ENCODE measurements at places on chromosomes 11 and 22. TPM values are rescaled to one million over a fixed set of nuclear protein-coding genes. Genes with fewer than 3 reads are reported as not detected.

Gene GGTLC2
- total RNA-seq = not detected

Gene OR8G5
- total RNA-seq = not detected

Gene LIMK2
- total RNA-seq = 33.2 TPM

DNA sequence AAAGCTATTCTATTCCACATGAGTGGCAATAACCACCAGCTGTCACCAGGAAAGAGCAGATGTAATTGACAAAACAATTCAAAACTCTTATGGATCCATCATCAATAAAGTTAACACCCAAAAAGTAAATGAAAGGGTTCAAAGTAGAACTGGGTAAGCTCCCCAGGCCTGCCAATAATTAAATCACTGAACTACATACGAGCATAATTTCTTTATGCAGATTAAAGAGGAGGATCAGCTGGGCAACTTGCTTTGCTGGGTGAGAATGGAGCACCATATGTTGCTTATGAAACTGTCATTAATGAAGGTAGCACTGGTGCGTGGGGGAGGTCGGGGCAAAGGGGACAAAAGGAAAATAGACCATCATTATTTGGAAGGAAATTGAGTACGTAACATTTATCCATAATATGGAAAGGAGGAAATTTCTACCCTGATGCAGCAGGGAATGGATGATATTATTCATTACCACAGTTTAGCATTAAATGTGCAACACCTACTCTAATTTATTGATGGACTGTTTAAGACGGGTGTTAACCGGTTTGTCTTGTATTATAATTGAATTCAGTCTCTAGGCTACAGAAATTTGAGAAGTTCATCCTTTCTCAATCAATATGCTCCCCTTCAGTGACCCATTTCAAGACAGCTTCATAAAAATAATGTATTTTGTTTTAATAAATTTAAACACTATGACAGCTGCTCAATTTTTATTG, 315.9 kb downstream of the CADM1 start:
- no peak for DNase-seq

- no peak for DNase-seq
Measured at GRCh38 chr22:49186762-49187161, 640.9 kb downstream of the BRD1 start.

DNA sequence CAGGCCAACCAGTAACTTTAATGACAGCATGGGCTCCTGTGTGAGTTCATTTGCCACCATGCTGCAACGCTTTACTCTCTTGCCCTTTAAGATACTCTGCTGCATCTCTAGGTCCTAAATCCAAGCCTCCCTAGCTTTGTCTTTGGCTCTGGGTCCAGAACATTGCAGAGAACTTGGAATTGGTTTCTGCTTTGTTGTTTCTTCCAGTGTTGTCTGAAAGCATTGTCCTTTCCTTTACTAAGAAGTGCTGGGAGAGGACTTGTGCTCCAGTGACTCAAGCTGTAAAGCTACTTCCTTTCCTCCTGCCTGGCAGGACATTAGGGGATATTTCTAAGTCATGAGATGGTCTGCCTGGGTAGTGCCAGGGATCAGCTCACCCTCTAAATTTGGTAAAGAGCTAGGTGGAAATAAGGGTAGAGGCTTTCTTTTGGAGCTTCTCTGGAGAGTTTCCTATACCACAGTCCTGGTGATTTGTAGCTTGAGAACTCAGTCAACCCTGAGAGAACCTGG, 202.5 kb upstream of the CADM1 start:
- DNase-seq = no peak

DNA sequence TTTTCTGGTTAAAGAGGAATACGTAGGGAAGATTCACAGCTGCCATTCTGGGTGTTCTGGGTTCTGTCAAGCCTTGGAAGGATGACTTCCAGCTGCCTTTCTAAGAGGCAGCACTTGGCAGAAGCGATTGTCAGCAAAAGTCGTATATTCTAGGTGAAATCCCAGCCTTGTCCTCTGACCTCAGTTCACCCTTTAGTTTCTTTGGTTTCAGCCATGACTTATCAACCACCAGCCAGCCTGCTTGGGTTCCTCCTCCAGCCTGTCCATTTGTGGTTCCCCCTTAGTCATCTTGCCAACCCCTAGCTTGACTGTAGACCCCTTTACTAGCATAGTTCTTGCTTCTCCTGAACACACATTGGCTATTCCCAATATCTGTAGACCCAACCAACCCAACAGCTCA, 102.3 kb upstream of the CD44 start:
- no peak for DNase-seq

DNA sequence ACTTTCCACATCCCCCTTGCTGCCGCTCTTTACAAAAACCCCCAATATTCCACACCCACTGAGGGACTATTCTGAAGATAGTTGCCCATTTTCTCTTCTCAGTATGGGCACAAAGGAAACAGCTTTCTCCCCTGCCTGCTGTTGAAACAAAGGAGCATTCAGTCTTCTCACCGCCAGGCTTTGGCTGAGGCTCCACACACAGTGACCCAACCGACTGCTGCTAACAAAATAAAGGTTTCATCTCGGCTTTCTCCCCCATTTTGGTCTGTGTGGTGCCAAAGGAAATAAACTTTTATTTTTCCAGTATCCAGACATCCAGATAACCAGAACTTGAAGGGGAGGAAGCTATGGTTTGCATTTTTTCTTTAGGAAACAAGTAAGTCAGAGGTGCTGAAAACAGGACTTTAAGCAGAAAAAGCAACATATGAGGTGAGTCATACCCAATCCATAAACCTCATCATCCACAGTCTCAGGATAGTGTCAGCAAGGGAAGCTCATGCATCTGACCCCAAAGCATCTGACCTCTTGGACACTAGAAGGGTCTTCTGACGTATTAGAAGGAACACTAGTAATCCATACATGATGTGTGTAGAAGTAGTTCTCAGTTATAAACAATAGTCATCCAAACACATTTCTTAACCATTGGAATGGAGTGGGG, 6.4 kb downstream of the CLMP start:
- DNase-seq = no peak

DNA sequence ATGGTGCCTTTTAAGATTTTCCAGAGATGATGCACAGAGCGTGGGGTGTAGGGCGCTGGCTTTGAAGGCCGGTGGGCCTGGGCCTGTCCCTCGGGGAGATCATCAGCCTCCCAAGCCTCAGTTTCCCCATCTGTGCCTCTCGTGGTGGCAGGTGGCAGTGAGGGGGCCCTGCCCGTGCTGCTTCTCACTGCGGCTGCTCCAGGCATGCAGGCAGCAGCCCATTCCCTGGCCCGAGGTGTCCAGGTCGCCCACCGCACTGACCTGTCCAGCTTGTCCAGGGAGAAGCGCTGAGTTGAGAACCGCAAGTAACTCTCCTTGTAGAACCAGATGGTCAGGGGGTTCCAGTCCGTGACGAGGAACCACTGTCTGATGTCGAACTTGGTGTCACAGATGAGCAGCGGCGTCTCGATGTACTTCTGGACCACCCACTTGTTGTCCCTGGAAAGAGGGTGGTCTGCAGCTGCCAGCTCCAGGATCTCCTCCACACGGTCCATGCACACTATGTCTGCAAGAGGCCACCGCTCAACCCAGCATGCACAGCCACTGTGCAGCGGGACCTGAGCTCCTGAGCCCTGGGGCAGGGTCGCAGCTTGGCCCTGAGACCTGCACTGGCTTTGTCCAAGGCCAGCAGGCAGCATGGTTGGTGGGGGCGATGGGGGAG, 20.5 kb upstream of the IL17REL start:
- DNase-seq = no peak

- DNase-seq = no peak
Measured at GRCh38 chr11:83072350-83073242, 899 bp upstream of the RAB30 start.

GRCh38 chr11:69080257-69080995, 31.7 kb downstream of the TPCN2 start:
- peak; percentile 18 for DNase-seq

All from CD4-positive, alpha-beta memory T cell (primary cell).